Activated CD4-positive, alpha-beta T cell treated with anti-CD3 and anti-CD28 coated beads, Interleukin-2, amount 50 U/mL, for 4 hours (primary cell): ENCODE measurements at places on chromosomes 5 and 9.
A peak's percentile ranks its signal among the peaks of the same experiment; 100 is the strongest.

- DNase-seq: no peak
Measured at GRCh38 chr5:81554647-81555046, 160.7 kb upstream of the ACOT12 start.

GRCh38 chr9:110615498-110615897 lies 36.0 kb upstream of the SVEP1 start:
- DNase-seq: no peak

DNA sequence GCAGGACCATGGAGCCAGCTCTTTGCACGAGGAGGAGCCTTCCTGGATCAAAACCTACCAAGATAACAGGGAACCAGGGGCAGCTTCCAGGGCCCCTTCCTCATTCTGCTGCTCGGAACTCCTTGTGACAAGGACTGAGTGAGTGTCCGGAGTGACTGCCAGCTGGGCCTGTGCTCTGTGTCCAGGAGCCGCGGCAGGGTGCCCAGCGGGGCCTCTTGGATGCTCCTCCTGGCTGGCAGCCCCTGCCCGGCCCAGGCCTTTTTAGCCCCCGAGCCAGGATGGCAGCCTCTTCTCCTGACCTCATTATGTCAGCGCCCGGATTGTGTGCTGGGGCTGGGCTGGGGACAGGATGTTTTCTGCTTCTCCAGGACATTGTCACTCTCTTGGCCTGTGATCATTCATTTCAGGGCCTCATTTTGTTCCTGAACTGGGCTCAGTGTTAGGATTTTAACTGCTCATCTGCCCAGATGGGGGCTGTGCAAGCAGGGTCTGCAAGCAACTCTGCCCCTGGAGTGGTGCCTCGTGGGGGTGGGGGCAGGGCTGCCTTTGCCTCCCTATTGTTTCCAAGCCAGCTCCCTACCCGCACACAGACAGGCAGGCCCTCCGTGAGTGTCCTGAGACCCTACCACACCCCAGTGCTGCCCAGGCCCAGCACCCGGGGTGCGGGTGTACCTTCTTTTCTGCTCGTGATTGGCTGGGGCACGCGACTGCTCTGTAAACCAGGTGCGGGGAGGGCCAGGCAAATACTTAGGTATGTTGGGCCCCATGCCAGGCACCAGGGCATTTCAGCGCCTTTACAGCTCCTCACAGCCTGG lies 161.6 kb downstream of the COL23A1 start:
- DNase-seq: no peak

GRCh38 chr5:58871648-58872242 lies 288.9 kb downstream of the RAB3C start:
- DNase-seq: no peak

DNA sequence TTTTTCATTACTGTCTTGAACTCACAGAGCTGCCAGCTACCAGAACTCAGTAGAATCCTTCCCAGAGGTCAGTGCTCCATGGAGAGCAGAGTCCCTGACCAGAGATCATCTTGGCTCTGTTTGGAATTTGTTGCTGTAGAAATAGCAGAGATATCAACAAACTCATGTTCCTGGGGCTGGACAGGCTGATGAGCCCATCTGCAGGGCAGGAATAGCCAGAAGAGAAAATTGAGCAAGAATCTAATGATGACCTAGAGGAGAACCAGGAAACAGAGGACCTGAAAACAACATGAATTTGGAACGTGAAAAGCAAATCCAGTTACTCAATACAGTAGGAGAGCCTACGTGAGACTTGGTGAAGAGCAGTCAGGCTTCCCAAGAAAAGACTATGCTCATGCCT lies 437.8 kb downstream of the PLK2 start:
- no peak for DNase-seq

GRCh38 chr5:175666216-175666615 lies 8.3 kb downstream of the HRH2 start:
- DNase-seq: no peak

GRCh38 chr9:101711330-101711941 lies 27.0 kb downstream of the GRIN3A start:
- peak; percentile 3 for DNase-seq

- DNase-seq: no peak
Measured at GRCh38 chr9:70049236-70049635, 5.6 kb downstream of the MAMDC2 start.
